ENCODE measurements at places on chromosomes 5 and 9.

GRCh38 chr9:14296495-14297113 lies 17.3 kb downstream of the NFIB start:
- DNase-seq, result no peak

GRCh38 chr9:95150903-95151302 lies 166.6 kb downstream of the FANCC start:
- DNase-seq, result no peak

GRCh38 chr5:172849606-172850453 lies 15.8 kb downstream of the ERGIC1 start:
- peak; percentile 46 for DNase-seq

GRCh38 chr9:129223551-129224208 lies 45.6 kb upstream of the IER5L start:
- DNase-seq, result no peak

GRCh38 chr9:110040788-110041187 lies 167.2 kb downstream of the C9orf152 start:
- DNase-seq, result no peak

DNA sequence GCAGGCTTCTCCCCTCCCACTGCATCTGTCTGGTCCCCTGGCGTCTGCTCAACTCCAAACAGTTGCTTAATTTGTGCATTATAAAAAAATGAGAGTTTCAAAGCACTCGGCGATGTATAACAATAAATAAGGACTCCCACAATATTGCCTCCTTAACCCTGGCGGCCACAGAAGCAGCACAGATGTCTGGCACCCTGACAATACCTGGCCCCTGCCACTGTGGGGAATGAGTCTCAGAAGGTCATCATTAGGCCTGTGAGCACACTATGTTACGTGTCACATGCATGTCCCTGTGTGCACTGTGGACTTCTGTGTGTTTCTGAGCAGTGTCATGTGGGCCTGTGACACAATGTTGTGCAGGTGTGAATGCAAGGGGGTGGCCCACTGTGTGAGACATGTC lies 236.5 kb downstream of the PBX3 start:
- no peak for DNase-seq

- no peak for DNase-seq
These were observed 270.2 kb upstream of the IRX1 start for GRCh38 chr5:3325201-3325971.

- no peak for DNase-seq
These were observed 412 bp downstream of the IZUMO3 start for GRCh38 chr9:24545285-24545684.

All from inflammatory macrophage treated with lipopolysaccharide for 1 hour (primary cell).